Activated T-helper 17 cell treated with anti-CD3 and anti-CD28 coated beads, Interleukin-2, amount 50 U/mL, for 72 hours (primary cell): ENCODE measurements at places on chromosomes 11 and 22.

DNA sequence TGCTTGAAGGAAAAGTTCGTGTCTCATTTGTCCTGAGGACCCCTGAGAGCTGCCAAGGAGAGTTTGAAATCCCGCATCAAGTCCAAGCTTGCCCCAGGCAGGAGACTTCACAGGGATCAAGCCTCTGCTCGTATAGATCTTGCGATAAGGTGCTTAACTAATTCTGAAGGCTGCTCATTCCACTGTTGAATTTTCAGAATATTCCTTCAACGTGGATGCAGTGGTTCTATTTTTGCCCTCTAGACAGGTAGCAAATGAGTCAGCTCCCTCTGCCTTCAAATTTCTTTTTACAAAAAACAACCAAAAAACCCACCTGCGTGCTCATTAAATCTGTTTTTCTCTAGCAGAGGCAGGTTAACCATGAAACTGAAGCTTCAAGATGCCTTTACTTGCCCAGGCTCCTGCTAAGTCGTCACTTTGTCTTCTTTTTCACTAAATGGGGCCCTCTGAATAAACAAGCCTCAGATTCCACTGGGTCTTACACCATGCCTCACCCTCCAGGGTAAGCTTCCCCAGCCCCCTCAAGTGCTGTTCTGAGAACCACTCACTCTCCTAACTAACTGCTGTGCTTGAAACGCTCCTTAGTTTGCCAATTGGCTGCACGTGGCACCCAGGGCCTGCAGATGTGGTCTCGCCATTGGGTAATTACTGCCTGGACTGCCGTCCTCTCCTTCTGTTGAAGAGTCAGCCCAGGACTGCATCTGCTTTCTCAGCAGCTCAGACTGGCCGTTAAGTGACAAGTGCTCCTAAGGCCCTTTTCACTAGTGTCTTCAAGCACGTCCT, 105.0 kb downstream of the TRPC6 start:
- no peak for ATAC-seq

- no peak for ATAC-seq
Observed at GRCh38 chr11:112858289-112859023, 102.8 kb upstream of the NCAM1 start.

- no peak for ATAC-seq
Observed at GRCh38 chr11:80441821-80442220, 1001.0 kb upstream of the TENM4 start.

GRCh38 chr22:30266445-30267381, at the start of gene OSM:
TSS of gene OSM (minus strand) at chr22:30266851. CDS start at chr22:30266799, 52 bp downstream.
- ATAC-seq = peak; percentile 58

GRCh38 chr11:67254798-67255197, 11.5 kb upstream of the GRK2 start:
- no peak for ATAC-seq

DNA sequence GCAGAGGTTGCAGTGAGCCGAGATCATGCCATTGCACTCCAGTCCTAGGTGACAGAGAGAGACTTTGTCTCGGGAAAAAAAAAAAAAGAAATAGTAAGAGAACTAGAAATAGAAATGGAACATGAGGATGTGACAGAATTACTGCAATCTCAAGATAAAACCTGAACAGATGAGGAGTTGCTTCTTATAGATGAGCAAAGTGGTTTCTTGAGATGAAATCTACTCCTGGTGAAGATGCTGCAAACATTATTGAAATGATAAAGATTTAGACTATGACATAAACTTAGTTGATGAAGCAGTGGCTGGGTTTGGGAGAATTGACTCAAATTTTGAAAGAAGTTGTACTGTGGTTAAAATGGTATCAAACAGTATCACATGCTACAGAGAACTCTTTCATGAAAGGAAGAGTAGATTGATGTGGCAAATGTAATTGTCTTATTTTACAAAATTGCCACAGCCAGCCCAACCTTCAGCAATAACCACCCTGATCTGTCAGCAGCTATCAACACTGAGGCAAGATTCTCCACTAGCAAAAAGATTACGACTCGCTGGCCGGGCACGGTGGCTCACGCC, 13.7 kb downstream of the XNDC1N start:
- peak; percentile 90 for ATAC-seq

GRCh38 chr11:61102667-61103571, 630 bp downstream of the CD5 start:
- peak; percentile 52 for ATAC-seq

DNA sequence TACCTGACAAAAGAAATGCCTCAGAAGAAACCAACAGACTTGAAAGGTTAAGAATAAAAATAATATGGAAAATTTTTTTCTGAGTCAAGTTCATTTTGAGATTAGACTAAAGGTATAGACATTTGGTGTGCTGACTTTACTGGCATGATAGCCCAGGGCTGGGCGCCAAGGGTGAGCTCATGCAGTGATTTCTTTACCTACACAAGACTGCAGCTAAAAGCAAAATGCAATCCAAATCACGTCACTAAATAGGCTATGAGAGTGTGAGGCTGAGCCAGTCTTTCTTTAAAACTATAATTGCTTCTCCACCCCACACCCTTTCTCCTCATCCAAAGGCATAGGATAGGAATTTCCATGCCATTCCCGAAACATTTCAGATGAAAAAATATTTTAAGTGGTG, 196.5 kb downstream of the FAM76B start:
- no peak for ATAC-seq

- ATAC-seq = no peak
Observed at GRCh38 chr11:21405422-21405821, 736.0 kb downstream of the NELL1 start.

DNA sequence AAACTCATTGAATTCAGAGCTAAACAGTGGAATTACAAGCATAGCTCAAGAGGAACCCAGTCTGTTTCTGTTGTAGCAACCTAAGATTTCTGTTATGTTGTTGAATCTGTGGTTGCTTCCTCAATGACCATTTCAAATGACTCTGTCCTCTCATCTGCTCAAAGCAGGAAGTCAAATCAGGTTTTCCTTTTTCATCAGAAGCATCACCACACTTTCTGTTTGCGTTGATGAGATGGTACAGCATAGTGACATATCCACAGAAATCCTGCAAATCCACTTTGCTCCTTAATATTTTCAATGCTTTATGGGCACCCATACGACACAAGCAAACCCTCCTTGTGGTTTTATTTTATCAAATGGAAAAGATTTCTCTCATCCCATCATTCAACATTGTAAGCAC, 12.6 kb upstream of the UCP2 start:
- peak; percentile 76 for ATAC-seq

- ATAC-seq = no peak
Observed at GRCh38 chr11:68025047-68025446, 5.4 kb upstream of the NDUFS8 start.

GRCh38 chr22:33932997-33933396, 12.7 kb upstream of the LARGE1 start:
- no peak for ATAC-seq
